ENCODE measurements at places on chromosomes 3 and 15. TPM values are rescaled to one million over a fixed set of nuclear protein-coding genes. Genes with fewer than 3 reads are reported as not detected.

GRM7 gene
- not detected for total RNA-seq

SLMAP gene
- 23.1 TPM for total RNA-seq

MUC20 gene
- total RNA-seq, result 0.59 TPM

DNAJC13 gene
- total RNA-seq, result 15.6 TPM

ZNF860 gene
- 1.0 TPM for total RNA-seq

SCAANT1 gene
- total RNA-seq, result not detected

SNRPA1 gene
- 115 TPM for total RNA-seq

PTX3 gene
- total RNA-seq, result 0.80 TPM

PLSCR5 gene
- not detected for total RNA-seq

FAN1 gene
- 14.5 TPM for total RNA-seq

TNNC1 gene
- 1.4 TPM for total RNA-seq

SLC28A2 gene
- not detected for total RNA-seq

PARP15 gene
- total RNA-seq, result not detected

VIPR1 gene
- 0.70 TPM for total RNA-seq

KNG1 gene
- total RNA-seq, result not detected

NMB gene
- total RNA-seq, result 23.5 TPM

PEX5L gene
- not detected for total RNA-seq

ROBO1 gene
- 14.8 TPM for total RNA-seq

NR2E3 gene
- total RNA-seq, result 0.18 TPM

AADACL2 gene
- not detected for total RNA-seq

CD96 gene
- not detected for total RNA-seq

WDR72 gene
- 7.6 TPM for total RNA-seq

SPATA12 gene
- total RNA-seq, result 0.52 TPM

IQCF5 gene
- total RNA-seq, result not detected

TMEM212 gene
- total RNA-seq, result not detected

RBMS3 gene
- 0.34 TPM for total RNA-seq

TRAT1 gene
- total RNA-seq, result not detected

STRC gene
- 0.09 TPM for total RNA-seq

PRR23A gene
- total RNA-seq, result not detected

MITF gene
- total RNA-seq, result 8.5 TPM

MCTP2 gene
- total RNA-seq, result not detected

ARHGEF26 gene
- 7.8 TPM for total RNA-seq

MRAS gene
- total RNA-seq, result 11.0 TPM

CHRM5 gene
- 0.05 TPM for total RNA-seq

SLC51A gene
- not detected for total RNA-seq

PRR20G gene
- not detected for total RNA-seq

CDHR4 gene
- total RNA-seq, result 0.30 TPM

CASR gene
- not detected for total RNA-seq

KBTBD13 gene
- total RNA-seq, result 0.02 TPM

OR5H6 gene
- total RNA-seq, result not detected

COLQ gene
- 0.44 TPM for total RNA-seq

COL6A6 gene
- not detected for total RNA-seq

RARB gene
- 6.6 TPM for total RNA-seq

MUC4 gene
- not detected for total RNA-seq

Measured in A549 treated with DMSO at 1 μM for 4 hours (cell line).